ENCODE measurements at places on chromosomes 7 and 10.

DNA sequence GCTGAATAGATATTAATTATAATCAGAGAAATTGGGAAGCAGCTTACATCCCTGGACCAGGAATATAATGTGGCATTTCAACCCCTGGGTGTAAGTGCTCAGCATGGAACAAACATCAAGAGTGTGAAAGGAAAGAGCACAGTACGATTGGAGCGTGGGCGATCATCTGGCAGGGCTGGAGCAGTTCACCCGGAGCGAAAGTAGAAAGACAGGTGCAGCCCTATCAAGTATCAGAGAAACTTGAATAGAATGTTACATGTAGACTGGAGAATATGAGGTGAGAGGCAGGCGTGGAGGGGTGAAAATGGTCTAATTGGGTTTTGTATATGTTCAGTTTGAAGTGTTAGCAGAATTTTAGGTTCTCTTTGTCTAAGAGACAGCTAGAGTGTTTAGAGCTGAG lies 303.0 kb downstream of the MDFIC start:
- no peak for DNase-seq
- no peaks in the 10 kb centered on the region for H3K36me3 ChIP-seq
- no peaks in the 10 kb centered on the region for H3K4me1 ChIP-seq
- no peaks in the 10 kb centered on the region for H3K27me3 ChIP-seq
- no peak overlapping the region for H3K4me3 ChIP-seq

GRCh38 chr10:47058032-47058702 lies 146.9 kb downstream of the PTPN20 start:
- no peak for DNase-seq
- H3K27me3 ChIP-seq, result no peaks in the 10 kb centered on the region
- no peak overlapping the region for H3K27ac ChIP-seq
- H3K4me3 ChIP-seq, result no peak overlapping the region
- no peaks in the 10 kb centered on the region for H3K36me3 ChIP-seq
- H3K4me1 ChIP-seq, result no peaks in the 10 kb centered on the region

GRCh38 chr10:130745251-130745650 lies 566.3 kb downstream of the TCERG1L start:
- H3K27ac ChIP-seq, result no peak overlapping the region
- H3K4me1 ChIP-seq, result no peaks in the 10 kb centered on the region
- no peak for DNase-seq
- no peaks in the 10 kb centered on the region for H3K36me3 ChIP-seq

- H3K36me3 ChIP-seq, result no peaks in the 10 kb centered on the region
- no peak overlapping the region for H3K4me3 ChIP-seq
- no peak for DNase-seq
- H3K27ac ChIP-seq, result no peak overlapping the region
These were observed 117.5 kb upstream of the UNC5B start for GRCh38 chr10:71094712-71095390.

GRCh38 chr10:98528166-98528804 lies 81.5 kb upstream of the HPS1 start:
- H3K27me3 ChIP-seq, result no peaks in the 10 kb centered on the region
- no peak overlapping the region for H3K4me3 ChIP-seq
- H3K4me1 ChIP-seq, result peaks cover 13% of the 10 kb centered on the region
- no peaks in the 10 kb centered on the region for H3K36me3 ChIP-seq

GRCh38 chr10:7243873-7244272 lies 167.0 kb downstream of the SFMBT2 start:
- no peak overlapping the region for H3K27ac ChIP-seq
- no peaks in the 10 kb centered on the region for H3K27me3 ChIP-seq
- H3K4me3 ChIP-seq, result no peak overlapping the region
- peaks cover 3% of the 10 kb centered on the region for H3K4me1 ChIP-seq
- H3K36me3 ChIP-seq, result no peaks in the 10 kb centered on the region

Data from cardiac muscle cell (in vitro differentiated cells and primary cell).